Activated CD8-positive, alpha-beta memory T cell treated with anti-CD3 and anti-CD28 coated beads, Interleukin-2, amount 10 ng/mL, durations not matched to agents 7 days and 5 days (primary cell): ENCODE measurements at places on chromosomes 11 and 22. TPM values are rescaled to one million over a fixed set of nuclear protein-coding genes. Genes with fewer than 3 reads are reported as not detected.

Gene GAB4
- not detected for total RNA-seq

- peak; percentile 85 for DNase-seq
- no peak overlapping the region for H3K4me3 ChIP-seq
- H3K36me3 ChIP-seq = peaks cover 20% of the 10 kb centered on the region
- H3K27ac ChIP-seq = peak overlapping the region; percentile 60
These were observed 4.5 kb upstream of the NOL12 start for GRCh38 chr22:37681556-37682049.

- H3K27ac ChIP-seq = no peak overlapping the region
- H3K4me1 ChIP-seq = no peaks in the 10 kb centered on the region
- DNase-seq = no peak
These were observed 56.2 kb downstream of the RASSF10 start for GRCh38 chr11:13065200-13065787.

- H3K4me3 ChIP-seq = no peak overlapping the region
- H3K36me3 ChIP-seq = no peaks in the 10 kb centered on the region
- H3K27me3 ChIP-seq = peaks cover 53% of the 10 kb centered on the region
- no peak for DNase-seq
These were observed 11.9 kb downstream of the MRGPRX3 start for GRCh38 chr11:18144243-18144642.

DNA sequence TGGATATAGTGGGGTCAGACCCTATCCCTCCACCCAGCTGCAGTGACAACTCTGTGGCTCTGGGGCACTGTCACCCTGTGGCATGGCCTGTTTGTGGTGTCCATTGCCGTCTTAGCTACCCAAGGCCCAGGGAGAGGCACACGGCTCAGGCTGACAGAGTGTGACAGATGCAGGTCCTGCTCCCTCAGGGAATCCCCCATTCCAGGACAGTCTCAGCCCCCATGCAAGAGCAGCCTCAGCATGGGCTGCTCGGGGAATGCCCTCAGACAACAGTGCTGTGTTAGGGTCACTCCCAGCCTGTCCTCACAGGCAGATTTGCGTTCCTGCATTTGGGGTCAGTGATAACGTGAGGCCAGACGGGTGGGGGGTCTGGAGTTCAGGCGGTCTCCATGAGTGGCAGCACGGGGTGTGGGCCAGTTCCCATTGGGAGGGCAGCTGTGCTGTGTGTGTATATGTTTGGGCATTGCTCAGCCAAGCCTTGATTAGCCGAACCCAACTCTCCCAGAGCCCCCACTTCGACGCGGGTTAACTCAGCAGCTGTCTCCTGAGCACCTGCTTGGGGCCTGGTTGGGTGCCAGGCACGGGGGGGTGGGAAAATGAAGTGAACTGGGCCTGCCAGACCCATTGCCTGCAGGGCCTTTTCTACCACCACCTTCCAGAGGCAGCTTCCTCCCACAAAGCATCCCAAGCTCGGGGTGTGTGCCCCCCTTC lies 5.3 kb upstream of the KCNQ1OT1 start:
- no peak for DNase-seq
- H3K4me3 ChIP-seq = no peak overlapping the region
- no peak overlapping the region for H3K27ac ChIP-seq
- no peaks in the 10 kb centered on the region for H3K4me1 ChIP-seq
- H3K36me3 ChIP-seq = no peaks in the 10 kb centered on the region
- H3K27me3 ChIP-seq = no peaks in the 10 kb centered on the region

- no peaks in the 10 kb centered on the region for H3K27me3 ChIP-seq
- no peak for DNase-seq
- H3K4me1 ChIP-seq = peaks cover 4% of the 10 kb centered on the region
- H3K36me3 ChIP-seq = peaks cover 10% of the 10 kb centered on the region
- H3K4me3 ChIP-seq = no peak overlapping the region
These were observed 125.4 kb downstream of the CASP12 start for GRCh38 chr11:104772806-104773241.

DNA sequence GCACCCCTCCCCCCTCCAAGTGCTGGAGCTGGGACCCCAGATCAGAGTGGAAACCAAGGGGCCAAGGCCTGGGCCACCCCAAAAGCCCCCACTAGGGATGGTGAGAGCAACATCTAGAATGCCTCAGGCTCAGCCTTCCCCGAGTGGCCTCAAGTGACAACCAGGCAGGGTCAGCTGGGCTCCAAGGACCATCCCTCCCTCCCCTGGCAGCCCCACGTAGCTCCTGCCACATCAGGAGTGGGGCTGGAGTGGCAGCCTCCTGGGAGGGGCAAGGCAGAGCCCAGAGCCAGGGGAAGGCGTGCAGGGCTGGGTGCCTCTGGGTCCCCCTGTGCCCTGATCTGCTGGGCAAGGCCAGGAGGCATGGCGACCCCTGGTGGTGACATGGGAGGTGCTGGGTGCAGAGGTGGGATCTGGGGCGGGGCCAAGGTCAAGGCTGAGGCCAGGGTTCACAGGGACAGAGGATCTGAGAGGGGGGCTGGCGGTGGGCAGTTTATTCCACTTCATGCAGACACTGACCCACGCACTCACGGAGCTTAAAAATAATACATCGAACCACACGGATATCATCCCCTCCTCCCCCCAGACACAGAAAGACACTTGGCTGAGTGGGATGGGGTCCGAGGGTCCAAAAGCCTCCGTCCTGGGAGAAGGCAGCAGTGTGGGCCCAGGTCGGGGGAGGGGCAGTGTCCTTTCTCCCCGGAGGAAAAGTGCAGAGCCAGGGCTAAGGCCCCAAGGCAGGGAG lies 15.8 kb upstream of the EHD1 start:
- peak; percentile 94 for DNase-seq
- H3K4me3 ChIP-seq = no peak overlapping the region
- H3K4me1 ChIP-seq = no peaks in the 10 kb centered on the region
- H3K27me3 ChIP-seq = no peaks in the 10 kb centered on the region
- H3K27ac ChIP-seq = no peak overlapping the region

DNA sequence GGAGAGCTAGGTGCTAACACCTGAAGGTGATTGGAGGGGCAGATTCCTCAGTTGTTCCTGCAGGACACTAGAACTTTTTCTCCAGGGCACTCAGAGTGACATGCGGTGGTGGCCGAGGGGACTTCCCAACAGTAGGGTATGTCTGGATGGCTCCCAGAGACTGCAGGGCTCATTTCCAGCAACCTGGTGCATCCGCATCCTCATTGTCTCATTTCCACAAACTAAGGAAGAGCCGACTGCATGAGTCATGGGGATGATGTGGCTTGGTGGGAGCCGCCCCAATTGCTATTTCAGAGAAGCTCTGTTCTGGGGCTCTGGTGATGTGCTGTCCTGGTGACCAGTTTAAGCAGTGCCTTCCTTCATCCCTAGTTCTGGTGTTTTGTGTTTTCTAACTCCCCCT lies 2.8 kb upstream of the ROBO4 start:
- no peaks in the 10 kb centered on the region for H3K36me3 ChIP-seq
- peaks cover 52% of the 10 kb centered on the region for H3K27me3 ChIP-seq
- no peak overlapping the region for H3K4me3 ChIP-seq
- H3K4me1 ChIP-seq = peaks cover 2% of the 10 kb centered on the region

Gene CALCB
- 1.4 TPM for total RNA-seq

Gene CSNK2A3
- total RNA-seq = 0.84 TPM

- H3K27ac ChIP-seq = peak overlapping the region; percentile 88
- peak overlapping the region; percentile 47 for H3K4me3 ChIP-seq
- H3K36me3 ChIP-seq = peaks cover 8% of the 10 kb centered on the region
- H3K4me1 ChIP-seq = peaks cover 32% of the 10 kb centered on the region
- no peaks in the 10 kb centered on the region for H3K27me3 ChIP-seq
These were observed 1.3 kb upstream of the LIMK2 start for GRCh38 chr22:31210556-31211421.

Gene NF2
- total RNA-seq = 46.6 TPM

Gene SAAL1
- total RNA-seq = 30.0 TPM

DNA sequence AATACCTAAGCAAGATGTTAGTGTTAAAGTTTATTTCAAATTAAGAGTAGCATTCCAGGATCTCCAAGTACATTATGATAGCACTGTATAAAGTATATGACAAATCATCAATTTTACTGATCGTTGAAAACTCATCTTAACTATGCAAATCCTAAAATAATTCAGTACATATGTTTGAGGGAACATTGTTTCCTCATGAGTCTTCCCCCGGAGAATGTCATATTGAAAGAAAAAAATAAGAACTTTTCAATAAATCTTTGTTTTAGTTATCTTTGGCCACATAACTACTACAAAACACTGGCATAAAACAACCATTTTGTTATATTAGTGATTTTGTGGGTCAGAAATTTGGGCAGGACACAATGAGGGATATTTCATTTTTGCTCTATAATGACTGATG lies 135.4 kb downstream of the METTL15 start:
- H3K36me3 ChIP-seq = peaks cover 8% of the 10 kb centered on the region
- H3K4me3 ChIP-seq = no peak overlapping the region

DNA sequence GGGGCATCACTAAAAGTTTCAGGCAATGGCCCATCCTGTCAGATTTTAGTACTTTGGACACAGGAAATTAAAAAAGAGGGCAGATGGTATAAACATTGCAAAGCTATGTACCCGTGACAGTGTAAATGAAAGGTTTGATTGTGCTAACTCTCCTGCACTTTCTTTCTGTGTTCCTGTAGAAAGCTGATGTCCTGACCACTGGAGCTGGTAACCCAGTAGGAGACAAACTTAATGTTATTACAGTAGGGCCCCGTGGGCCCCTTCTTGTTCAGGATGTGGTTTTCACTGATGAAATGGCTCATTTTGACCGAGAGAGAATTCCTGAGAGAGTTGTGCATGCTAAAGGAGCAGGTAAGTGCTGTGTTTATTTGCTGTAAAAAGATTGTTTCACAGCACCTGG lies 10.3 kb downstream of the CAT start:
- H3K27ac ChIP-seq = peak overlapping the region; percentile 10
- peaks cover 17% of the 10 kb centered on the region for H3K4me1 ChIP-seq
- peaks cover 20% of the 10 kb centered on the region for H3K36me3 ChIP-seq
- H3K4me3 ChIP-seq = no peak overlapping the region

DNA sequence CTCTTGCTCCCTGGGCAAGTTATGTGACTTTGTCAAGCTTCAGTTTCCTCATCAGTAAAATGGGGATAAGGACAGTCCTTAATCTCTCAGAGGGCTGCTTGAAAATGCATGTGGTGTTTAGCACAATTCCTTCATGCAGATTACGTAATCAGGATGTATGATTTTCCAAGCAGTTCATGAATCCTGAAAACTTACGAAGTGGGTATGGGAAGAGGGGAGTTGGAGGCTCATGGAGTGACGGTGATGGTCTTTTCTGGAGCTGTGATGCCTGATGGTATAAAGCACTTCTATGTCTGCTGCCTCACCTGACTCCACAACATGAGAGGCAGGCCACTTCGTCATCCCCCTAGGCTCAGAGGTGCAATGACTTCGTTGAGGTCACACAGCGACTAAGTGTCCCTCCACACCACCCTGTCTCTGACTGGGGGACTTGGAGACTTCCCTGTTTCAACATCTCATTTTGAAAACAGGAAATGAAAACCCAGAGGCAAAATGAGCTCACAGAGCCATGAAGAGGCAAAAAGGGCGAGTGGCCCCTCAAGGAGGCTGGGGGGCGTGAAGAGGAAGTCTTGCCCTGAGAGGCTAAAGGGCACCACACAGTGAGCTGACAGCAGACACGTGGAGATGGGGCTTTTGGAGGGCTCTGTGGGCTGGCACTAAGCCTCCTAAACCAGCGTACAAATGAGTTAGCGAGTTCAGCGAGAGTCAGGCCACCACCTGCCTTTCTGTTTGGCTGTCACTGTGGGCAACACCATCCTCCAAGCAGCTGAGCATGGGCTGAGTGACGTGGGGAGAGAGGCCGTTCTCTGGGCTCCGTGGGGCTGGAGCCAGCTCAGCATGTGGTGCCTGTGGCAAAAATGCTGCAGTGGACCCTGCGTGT lies 10.1 kb downstream of the MCM5 start:
- no peaks in the 10 kb centered on the region for H3K27me3 ChIP-seq
- no peak overlapping the region for H3K4me3 ChIP-seq

DNA sequence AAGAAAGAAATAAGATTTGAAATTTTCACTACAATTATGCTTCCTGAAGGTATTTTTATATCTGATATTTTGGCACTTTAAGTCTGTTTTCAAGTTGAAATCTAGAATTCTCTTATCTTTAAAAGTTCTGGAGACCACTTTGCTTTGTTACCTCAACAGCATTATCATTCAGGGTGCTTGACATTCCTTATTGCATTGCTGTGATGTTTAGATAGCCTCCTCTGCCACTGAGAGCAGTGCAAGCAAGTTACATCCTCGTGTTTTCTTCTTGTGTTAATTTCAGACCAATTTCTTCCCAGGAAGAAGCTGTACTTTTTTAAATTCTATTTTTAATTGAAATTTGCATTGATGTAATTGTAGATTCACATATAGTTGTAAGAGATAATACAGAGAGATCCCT lies 333.9 kb upstream of the KIRREL3 start:
- H3K27me3 ChIP-seq = no peaks in the 10 kb centered on the region
- H3K36me3 ChIP-seq = no peaks in the 10 kb centered on the region
- H3K4me1 ChIP-seq = no peaks in the 10 kb centered on the region
- H3K27ac ChIP-seq = no peak overlapping the region

DNA sequence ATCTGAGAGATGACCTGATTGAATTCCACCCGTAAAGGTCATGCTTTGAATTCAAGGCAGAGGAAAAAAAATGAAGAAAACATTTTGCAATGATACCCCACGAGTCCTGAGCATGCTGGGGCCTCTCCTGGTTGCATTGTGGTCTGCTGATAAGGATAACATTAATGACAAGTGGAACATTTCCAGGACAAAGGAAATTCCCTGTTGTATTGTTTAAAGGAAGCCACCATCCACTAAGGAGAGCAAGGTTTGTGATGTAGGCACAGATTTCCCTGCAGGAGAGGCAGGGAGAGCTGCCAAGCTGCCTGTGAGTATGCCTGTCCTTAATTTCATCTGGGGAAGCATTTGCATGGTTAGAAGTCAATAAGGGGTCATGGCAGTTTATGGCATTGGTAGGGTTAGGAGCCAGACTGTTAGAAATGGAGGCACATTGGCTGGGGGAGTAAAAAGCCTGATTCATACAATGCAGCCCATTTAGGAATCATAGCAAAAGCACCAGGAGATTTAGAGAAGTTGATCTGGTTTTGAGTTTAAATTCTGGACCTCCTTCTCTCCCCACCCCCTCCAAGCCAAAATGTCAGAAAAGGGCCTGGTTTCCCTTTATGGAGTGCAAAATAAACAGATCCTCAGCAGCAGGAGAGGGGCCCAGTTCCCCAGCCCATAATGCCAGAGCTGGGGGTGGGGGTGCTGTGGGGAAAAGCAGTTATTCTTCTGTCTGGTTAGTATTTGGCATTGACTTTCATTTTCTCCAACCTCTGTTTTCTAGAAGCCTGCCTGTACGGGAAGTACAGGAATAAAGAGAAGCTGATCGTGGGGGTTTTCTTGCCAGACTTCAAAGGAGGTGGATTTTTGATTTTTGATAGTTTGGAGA lies 22.1 kb downstream of the FLI1 start:
- no peaks in the 10 kb centered on the region for H3K27me3 ChIP-seq
- H3K36me3 ChIP-seq = peaks cover 33% of the 10 kb centered on the region
- peak; percentile 40 for DNase-seq
- peak overlapping the region; percentile 98 for H3K27ac ChIP-seq
- peaks cover 91% of the 10 kb centered on the region for H3K4me1 ChIP-seq

DNA sequence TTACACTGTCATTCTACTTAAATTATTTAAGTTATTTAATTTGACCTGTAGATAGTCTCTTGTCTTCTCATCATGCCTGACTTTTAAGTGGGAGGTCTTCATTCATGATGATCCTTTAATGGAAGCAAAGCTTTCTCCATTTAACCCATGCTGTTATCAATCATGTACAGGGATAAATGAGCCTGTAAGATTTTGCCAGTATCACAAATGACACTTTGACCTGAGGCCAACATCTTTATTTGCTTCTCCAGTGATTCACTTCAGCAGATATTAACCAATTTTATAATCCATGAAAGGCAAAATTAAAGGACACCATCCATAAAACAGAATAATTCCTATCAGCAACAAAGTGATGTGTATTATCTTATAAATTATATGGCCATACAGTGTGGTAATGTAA lies 7.7 kb downstream of the CCDC73 start:
- no peaks in the 10 kb centered on the region for H3K36me3 ChIP-seq
- H3K4me3 ChIP-seq = no peak overlapping the region
- no peaks in the 10 kb centered on the region for H3K4me1 ChIP-seq
- DNase-seq = no peak
